IPS DF 19.7 (cell line): ENCODE measurements at places on chromosomes 1 and 21.
A peak's percentile ranks its signal among the peaks of the same experiment; 100 is the strongest.

GRCh38 chr21:16563795-16564194, 834.0 kb downstream of the USP25 start:
- DNase-seq = peak; percentile 63

DNA sequence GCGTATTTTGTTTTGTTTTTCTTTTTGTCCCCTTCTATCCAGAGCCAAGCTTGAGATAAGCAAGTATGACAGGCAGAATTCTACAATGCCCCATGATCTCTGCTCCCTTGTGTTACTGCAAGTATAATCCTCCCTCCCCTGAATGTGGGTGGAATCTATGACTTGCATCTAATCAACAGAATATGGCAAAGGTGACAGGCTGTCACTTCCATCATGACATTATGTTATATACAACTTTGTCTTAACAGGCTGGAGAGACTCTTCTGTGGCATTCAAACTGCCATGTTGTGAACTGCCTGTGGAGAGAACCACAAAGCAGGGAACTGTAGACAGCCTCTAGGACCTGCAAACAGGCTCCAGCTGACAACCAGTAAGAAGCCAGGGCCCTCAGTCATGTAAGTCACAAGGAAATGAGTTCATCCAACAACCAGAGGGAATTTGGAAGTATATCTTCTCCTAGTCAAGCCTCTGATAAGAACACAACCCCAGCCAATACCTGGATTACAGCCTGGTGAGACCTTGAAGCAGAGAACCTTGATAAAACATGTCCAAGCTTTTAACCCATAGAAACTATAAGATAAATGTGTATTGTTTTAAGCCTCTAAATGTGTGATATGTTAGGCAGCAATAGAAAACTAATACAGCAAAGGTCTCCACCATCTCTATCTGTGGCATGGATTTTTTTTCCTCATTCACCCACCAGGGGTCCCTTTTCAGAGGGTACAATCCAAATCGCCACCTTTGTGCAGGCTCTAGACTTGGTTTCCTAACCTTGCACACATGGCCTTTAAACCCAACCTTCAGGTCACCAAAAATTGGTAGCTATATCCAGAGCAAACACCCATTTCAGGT, 5.7 kb upstream of the C1orf162 start:
- DNase-seq = no peak

GRCh38 chr1:79979346-79979745, 972.8 kb upstream of the ADGRL4 start:
- DNase-seq = no peak

DNA sequence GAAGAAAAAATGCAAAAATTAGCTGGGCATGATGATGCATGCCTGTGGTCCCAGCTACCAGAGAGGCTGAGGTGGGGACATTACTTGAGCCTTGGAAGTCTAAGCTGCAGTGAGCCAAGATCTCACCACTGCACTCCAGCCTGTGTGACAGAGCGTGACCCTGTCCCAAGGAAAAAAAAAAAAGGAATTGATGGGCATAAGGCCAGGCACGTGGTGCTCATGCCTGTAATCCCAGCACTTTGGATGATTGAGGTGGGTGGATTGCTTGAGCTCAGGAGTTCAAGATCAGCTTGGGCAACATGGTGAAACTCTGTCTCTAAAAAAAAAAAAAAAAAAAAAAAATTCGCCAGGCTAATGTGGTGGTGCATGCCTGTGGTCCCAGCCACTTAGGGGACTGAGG, 55.8 kb upstream of the ATP2B4 start:
- no peak for DNase-seq

DNA sequence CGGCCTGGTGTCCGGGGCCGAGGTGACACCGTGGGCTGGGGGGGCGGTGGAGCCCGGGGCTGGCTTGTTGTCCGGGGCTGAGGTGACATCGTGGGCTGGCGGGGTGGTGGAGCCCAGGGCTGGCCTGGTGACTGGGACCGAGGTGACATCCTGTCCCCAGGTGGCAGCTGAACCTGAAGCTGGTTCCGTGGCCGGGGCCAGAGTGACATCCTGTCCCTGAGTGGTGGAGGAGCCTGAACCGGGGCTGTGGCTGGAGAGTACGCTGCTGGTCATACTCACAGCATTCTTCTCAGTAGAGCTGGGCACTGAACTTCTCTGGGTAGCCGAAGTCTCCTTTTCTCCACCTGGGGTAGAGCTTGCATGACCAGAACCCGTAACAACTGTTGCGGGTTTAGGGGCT, 15.8 kb downstream of the THBS3 start:
- DNase-seq = no peak

DNA sequence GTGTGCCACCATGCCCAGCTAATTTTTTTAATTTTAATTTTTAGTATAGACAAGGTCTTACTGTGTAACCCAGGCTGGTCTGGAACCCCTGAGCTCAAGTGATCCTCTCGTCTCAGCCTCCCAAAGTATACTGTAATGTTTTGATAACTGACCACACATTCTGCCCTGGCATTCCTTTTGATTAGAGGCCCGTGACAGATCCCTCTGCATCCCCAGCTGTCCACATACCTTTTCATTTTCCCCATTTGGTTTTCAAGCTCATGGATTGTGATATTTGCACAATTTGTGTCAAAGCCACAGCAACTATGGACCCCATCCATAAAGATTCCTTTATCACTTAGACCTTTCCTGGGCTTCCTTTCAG, 116.8 kb upstream of the ATP1A1 start:
- no peak for DNase-seq

- DNase-seq = no peak
Measured at GRCh38 chr1:18161690-18162089, 54.1 kb downstream of the IGSF21 start.

DNA sequence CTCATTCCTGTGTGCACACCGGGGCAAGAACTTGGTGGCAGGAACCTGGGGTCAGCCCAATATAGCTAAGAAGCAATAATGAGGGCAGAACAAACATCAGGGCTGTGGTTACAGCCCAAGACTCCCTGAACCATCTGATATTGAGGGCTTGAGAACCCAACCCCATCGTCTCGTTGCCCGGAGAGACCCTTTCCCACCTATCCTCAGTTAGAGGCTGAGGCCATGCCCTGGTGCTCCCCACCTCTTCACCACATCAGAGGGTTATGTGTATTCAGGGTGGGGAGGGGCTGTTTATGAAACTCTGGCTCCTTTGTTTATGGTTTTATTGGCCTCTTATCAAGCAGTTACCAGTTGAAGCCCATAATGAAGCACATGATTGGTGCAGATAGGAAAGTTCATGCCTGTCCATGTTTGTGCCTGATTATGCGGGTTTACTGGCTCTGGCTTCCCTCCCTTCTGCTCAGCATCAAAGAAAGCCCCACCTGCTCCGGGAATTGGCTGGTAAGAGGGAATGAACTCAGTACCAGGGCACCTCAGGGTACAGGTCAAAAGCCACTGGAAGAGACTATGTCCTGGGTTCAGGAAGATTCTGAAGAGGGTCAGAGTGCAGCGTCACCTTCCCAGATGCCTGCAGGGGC, 14.5 kb downstream of the NUAK2 start:
- no peak for DNase-seq

- DNase-seq = no peak
Measured at GRCh38 chr1:3529099-3529729, 74.7 kb downstream of the ARHGEF16 start.

- DNase-seq = peak; percentile 23
Measured at GRCh38 chr1:58065520-58065919, 481.0 kb downstream of the OMA1 start.

DNA sequence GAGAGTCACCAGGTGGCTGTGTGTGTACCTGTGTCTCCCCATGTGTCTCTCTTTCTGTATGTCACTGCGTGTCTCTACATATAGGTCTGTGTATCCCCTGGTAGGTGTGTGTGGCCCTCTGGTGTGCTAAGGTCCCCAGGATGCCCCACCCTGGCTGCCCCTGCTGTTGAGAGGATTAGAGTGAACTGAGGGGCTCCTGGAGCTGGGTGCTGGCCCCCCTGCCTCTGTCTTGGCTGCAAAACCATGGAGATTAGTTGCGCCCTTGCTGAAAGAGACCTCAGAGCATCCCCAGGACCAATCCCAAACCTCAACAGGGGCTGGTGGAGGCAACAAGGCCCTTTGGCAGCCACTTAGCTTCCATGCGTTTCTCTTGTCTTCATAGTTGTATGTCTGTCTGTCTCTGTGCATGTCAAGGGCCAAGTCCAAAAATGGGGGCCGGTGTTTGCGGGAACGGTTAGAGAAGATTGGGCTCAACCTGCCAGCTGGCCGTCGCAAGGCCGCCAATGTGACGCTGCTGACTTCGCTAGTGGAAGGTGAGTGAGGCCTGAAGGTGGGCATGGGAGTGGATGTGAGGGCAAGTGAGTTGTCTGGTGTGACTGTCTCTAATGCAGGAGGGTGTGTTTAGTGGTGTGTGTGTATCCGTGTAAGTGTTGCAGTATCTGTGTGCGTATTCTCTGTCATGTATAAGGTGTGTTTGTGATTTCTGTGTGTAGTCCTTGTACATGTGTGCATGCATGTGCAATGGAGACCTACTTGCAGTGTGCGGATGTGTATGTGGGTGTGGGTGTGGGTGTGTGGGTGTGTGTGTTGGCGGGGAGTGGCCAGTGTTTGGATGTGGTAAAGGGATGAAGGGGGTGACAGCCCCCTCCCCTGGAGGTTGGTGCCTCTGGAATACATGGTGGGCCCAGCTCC, 16.7 kb downstream of the TFAP2E start:
- DNase-seq = no peak

DNA sequence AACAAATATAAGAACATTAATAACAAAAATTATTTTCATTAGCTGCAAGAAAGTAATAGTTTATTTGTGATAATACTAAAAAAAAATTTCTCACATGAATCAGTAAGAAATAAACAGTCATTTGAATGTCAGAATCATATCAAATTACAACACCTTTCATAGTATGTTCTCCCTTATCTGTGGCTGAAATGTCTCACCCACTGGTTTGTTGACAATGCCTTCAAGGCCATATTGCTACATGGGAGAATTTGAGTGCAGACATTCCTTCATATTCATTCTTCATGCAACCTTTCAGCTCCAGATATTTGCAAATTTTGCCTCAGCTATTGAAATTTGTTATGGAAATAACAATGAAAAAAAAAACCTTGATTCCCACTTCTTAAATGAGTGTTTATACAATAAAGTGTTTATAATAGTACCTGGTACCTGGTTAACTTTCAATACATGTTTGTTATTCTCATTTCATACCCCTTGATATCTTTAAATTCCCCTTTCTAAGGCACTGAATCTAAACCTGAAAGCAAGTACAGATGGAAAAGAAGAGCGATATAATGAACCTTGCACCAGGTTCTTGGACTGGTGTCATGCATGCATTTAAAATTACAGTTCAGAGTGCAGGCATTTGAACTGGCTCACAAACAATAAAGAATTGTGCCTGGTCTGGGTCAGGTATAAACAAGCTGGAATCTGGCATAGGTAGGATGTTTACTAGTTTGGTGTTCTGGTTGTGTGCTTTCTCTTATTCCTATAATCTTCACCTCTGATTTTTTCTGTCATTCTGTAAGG, 242.2 kb upstream of the ADGRL2 start:
- no peak for DNase-seq

- no peak for DNase-seq
Measured at GRCh38 chr1:46342084-46342656, 1.6 kb downstream of the NSUN4 start.

DNA sequence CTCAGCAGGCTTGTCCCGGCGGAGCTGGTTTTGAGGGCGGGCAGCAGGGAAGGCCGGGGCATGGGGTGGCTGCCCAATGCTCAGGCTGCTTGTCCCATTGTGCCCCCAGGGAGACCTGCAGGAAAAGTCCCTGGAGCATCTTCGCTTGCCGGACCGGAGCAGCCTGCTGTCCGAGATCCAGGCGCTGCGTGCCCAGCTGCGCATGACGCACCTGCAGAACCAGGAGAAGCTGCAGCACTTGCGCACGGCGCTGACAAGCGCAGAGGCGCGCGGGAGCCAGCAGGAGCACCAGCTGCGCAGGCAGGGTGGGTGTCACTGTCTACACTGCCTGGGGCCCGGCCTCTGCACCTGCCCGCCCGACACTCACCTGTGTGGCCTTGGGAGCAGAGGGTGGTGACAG, 30.4 kb upstream of the DIP2A start:
- no peak for DNase-seq

GRCh38 chr1:101064697-101065096, 39.1 kb upstream of the DPH5 start:
- DNase-seq = no peak
